ENCODE measurements at places on chromosomes 2 and 18.

GRCh38 chr2:231132129-231132528 is 7.3 kb upstream of the HTR2B start:
- DNase-seq = no peak

GRCh38 chr2:240435457-240435947 is at the start of gene GPC1:
Gene GPC1, plus strand, starts transcription at chr2:240435663. Its CDS starts 256 bp downstream, at chr2:240435919.
- no peak for DNase-seq

DNA sequence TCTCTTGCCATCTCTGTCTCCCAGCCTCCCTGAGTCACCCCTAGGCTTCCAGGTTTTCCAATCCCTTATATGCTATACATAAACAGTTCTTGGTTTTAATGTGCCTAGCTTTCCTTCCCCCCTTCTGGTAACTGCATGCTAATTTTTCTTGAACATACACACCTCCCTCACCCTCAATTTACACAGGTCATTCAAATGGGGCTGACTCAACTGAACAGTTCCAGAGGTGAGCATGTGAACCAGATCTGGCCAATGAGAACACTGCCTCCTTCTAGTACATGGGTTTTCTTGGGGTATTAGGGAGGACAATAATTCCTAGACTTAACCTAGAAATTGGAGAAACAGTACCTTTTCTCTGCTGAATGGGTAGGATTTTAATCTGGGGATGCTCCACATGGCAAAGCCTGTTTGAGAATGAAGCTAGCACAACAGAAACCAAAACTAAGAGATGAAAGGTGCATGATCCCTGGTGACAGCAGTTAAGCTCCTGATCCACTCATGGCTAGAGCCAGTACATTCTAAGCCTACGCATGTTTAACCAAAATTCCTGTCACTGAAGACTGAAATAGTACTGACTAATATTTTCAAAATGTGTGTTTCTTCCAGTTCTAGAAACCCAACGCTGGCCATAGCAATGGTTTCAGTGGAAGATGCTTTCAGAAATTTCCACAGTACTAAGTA is 11.8 kb downstream of the SLC25A12 start:
- no peak for DNase-seq

GRCh38 chr2:88252646-88253045 is 82.5 kb downstream of the THNSL2 start:
- no peak for DNase-seq

DNA sequence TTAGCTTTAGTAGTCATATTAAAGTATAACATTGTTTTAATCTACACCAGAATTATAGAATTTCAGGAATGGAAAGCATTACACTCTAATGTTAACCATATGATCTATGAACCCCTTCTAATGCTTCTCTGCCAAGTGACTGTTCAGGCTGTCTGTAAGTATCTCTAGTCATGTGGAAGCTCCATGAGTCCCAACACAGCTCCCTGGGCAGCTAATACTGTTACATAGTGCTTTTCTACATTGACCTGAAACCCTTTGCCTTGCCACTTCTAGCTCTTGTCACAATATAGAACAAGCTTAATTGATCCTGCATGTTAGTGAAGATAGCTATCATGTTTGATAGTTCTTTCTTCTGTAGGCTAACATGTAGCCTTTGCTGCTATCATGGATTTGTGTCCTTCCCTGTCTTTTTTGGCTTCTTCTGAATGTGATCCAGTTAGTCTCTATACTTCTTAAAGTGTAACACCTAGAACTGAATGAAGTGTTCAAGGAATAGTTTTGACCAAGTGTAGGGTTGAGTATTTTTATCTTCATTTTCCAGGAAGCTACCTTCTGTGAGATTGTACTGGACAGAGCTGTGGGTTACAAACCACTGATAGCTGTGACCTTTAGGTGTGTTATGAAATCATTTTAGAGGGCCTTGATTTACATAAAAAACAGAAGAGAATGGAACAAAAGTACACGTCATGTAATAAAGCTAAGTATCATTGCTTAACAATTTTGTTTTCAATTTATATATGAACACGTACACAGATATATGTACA is 23.7 kb downstream of the BABAM2 start:
- DNase-seq = no peak

DNA sequence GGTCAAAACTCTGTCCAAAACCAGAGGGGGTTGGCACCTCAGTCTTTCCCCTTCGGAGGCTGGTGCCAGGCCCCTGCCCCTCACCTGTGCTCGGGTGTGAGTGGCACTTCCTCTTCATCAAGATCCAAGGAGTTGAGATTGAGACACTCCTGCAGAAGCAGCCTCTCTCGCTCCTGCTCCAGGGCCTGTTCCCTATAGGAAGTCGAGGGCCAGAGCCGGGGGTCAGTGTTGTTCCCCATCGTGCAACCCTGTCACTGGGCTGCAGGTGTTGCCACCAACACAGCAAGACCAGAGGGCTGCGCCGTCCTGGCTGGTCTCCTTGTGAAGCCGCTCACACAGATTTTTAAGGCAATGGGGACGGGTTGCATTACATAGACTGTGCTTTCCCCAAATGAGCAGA is 18.9 kb downstream of the FAM178B start:
- DNase-seq = no peak

- no peak for DNase-seq
Observed at GRCh38 chr2:13968811-13969210, 663.7 kb upstream of the LRATD1 start.

DNA sequence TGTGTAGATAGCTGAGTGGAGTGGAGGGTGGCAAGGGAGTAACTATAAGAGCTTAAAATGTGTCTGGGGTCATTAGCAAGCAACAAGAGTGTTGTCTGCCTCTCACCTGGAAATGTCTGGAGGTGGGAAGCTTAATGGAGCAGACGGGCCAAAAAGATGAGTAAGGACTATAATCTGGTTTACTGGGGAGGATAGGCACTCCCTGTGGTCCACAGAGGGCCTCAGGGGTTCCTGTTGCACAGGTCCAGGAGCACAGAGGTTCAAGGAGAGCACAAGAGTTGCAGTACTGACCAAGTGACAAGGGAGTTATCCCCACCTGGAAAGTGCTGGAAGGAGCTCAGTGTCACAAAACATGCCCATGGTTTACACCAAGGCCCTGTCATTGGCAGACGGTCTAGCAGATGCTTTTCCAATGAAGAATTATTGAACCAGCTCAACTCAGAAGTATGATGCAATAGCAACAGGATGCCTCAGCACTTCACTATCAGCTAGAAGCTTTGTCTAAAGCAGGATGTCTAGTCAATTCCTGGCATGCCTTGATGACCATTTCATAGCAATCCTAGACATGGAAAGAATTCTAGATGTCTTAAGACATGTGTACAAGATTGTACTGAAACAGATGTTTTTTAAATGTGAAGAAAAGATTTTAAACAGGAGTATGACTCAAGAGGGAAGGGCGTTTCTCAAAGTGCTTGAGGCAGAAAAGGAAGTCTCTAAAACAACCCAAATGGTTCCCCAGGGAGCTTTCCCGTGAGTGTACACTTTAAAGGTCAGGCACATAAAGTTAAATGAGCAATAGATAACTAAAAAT is 62.9 kb upstream of the SERPINE2 start:
- DNase-seq = no peak

DNA sequence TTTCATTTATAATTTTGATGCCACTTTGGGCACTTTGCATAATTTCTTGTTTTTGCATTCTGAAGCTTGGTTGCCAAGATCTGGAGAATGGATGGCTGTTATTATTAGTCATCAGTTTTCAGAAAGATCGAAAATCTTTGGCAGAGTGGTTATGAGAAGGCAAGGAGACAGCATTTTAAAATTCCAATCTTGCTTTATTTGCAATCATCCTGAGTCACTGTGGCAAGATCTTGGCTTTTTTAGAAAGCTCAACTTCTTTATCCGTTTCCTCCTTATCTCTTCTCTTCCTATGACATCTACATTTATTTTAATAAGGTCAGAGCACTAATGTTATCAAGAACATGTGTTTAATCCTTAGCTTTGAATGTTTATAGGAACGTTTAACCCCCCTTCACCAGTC is 31.1 kb upstream of the EIF2AK3 start:
- DNase-seq = no peak

- no peak for DNase-seq
Observed at GRCh38 chr2:83730223-83730622, 728.9 kb downstream of the SUCLG1 start.

GRCh38 chr2:15614545-15615300 is 23.1 kb downstream of the DDX1 start:
- no peak for DNase-seq

- no peak for DNase-seq
Observed at GRCh38 chr2:201950606-201951005, 83.0 kb upstream of the FZD7 start.

DNA sequence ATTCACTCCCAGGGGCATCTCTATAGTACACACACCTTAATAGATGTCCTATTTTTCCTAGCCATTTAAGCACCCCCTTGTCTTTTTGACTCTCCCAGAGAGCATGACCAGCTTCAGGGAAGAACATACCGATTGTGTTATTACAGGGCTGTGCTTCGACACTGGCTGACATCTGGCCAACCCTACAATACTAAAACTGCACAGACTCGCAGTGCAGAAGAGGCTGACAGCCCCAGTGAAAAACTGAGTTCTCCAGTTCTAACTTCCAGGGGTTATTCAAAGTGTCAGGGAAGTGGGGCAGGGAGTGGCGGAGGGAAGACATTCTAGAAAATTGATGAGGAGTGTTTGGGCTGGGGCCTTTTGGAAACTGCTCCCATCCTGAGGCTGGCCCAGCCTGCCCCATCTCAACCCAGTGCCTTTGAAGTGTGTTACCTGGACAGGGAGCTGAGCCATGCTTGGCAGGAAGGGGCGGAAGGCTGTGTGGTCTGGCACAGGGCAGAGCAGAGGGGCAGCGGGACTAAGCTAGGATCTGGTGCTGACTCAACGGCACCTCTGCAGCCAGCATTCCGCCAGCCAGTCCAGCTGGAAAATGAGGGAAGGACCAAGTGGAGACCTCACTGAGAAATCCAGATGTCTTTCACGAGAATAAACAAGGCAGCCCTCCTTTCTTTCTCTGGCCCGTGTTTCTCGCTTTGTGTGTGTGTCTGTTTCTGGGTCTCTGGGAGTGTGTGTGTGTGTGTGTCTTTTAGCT is 15.4 kb upstream of the IGFBP5 start:
- DNase-seq = no peak

GRCh38 chr2:55408918-55409868 is 10.5 kb downstream of the CCDC88A start:
- DNase-seq = no peak

DNA sequence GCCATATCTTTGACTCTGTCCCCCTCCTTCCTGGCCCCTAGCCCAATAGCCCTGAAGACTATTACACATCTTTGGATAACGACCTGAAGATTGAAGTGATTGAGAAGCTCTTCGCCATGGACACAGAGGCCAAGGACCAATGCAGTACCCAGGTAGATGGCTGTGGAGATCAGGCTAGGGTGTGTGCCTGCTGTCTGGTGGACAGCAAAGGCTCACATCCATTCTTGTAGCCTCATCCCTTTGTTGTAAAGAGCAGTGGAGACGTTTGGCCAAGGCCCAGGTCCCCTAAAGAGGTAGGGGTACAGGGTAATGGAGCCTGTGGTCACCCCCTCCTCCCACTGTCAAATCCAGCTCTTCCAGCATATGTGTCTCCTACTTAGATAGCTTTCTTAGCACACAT is 81.4 kb downstream of the EPAS1 start:
- DNase-seq = no peak

- peak; percentile 8 for DNase-seq
Observed at GRCh38 chr2:161077367-161078210, 82.6 kb upstream of the TANK start.

- no peak for DNase-seq
Observed at GRCh38 chr2:108593547-108594098, 59.4 kb downstream of the LIMS1 start.

GRCh38 chr2:221335219-221335752 is 236.8 kb downstream of the EPHA4 start:
- no peak for DNase-seq

GRCh38 chr18:68791801-68792200 is 6.1 kb upstream of the CCDC102B start:
- DNase-seq = no peak

- DNase-seq = no peak
Observed at GRCh38 chr18:29879763-29880162, 1162.8 kb downstream of the DSC3 start.

GRCh38 chr2:240149943-240150784 is 9.7 kb upstream of the OTOS start:
- DNase-seq = no peak

- DNase-seq = no peak
Observed at GRCh38 chr2:122100346-122100745, 344.9 kb downstream of the TSN start.

DNA sequence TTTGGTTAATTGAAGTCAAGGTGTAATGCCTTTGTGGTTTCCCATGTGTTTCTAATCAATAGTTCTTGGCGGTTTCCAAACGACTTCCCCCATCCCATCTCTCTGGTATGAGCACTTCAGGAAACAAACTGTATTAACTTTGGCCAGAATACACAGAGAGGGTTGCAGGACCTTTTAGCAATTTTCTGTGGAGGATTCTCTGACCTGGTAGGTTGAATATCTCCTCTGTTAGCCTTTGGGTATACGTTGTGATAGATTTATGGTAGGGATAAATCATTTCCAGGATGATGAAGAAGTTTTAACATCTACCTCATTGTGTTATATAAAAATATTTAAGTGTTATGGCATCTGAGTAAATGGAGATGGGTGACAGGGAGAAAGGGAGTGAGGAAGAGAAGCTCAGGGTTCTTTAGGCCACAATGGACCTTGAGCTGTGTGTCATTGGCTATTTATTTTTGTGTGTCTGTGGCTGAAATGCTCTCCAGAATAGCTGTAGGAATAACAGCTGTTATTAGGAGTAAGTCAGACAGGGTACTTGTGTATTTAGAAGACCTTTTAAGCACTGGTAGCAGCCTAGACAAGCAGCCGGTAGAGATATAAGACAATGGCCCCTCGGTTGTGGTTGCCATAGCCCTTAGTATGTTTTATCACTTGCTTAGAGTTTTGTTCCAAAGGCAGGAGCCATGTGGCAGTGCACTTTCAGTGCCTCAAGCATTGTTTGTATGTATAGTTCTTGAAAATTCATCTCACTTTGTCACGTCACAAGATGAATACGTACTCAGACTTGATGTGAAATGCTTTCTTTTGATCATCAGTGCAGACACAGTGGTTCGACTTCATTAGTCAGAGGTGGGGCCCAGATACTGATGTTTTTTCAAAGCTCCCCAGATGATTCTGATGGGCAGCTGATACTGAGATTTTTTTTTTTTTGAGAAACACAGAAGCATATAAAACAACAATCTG is 91.1 kb downstream of the FMNL2 start:
- no peak for DNase-seq

GRCh38 chr2:134245340-134245984 is 8.4 kb upstream of the MGAT5 start:
- DNase-seq = peak; percentile 43

- no peak for DNase-seq
Observed at GRCh38 chr2:121388371-121388770, 103.4 kb upstream of the TFCP2L1 start.

DNA sequence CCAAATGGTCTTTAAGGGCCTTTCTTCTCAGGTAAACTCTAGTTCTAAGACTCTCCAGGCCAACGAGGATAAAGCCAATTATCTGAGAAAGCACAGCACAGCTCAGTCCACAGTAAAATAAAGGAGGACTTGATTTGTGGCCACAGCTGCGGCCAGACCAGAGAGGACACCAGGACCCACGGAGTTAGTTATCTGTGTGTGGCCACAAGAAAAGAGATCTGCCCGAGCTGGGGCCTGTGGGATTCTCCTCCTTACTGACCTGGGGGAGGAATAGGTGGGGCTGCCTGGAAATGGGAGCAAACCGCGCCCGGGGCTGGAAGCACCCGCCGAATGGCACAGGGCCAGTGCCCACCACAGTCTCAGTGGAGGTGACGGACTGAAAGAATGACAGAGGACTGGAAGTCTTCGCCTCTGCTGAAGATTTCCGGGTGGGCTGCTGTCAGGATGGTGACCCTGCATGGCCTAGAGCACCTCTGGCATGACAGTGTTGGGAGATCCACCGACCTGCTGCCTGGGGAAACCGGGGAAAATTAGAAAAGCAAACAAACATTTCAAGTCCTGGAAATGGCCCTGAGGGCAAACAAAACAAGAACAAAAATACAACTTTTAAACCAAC is 13.3 kb downstream of the PROC start:
- no peak for DNase-seq
